ENCODE measurements at places on chromosomes 3 and 15. TPM values are rescaled to one million over a fixed set of nuclear protein-coding genes. Genes with fewer than 3 reads are reported as not detected.

DNA sequence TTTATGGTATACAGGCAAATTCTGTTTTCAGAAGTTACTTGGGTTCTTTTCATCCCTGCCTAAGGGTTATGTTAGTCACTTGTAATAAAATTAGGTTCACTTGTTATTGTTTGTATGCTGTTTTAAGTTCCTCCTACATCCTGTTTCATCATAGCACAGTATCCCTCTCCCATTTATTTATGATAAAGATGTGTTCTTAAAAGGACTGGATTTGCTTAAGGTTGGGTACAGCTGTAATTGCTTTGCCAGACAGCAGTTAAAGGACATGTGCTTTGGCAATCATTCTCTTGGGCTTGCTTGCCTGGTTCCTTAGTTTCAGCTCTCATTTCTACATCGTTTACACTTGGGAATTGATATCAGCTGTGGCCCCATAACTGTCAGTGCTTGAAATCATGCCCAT lies 11.7 kb downstream of the ATP2C1 start:
- no peak overlapping the region for H3K4me3 ChIP-seq
- no peaks in the 10 kb centered on the region for H3K4me1 ChIP-seq
- no peak overlapping the region for H3K27ac ChIP-seq

ZNF619 gene
- 1.4 TPM for total RNA-seq

GRCh38 chr3:26712211-26713026 lies 89.8 kb downstream of the LRRC3B start:
- H3K27ac ChIP-seq = no peak overlapping the region
- DNase-seq = no peak
- H3K4me1 ChIP-seq = no peaks in the 10 kb centered on the region
- H3K4me3 ChIP-seq = no peak overlapping the region
- H3K27me3 ChIP-seq = no peaks in the 10 kb centered on the region
- H3K36me3 ChIP-seq = no peaks in the 10 kb centered on the region

SNX22 gene
- 0.53 TPM for total RNA-seq

STRA6 gene
- total RNA-seq = not detected

DNA sequence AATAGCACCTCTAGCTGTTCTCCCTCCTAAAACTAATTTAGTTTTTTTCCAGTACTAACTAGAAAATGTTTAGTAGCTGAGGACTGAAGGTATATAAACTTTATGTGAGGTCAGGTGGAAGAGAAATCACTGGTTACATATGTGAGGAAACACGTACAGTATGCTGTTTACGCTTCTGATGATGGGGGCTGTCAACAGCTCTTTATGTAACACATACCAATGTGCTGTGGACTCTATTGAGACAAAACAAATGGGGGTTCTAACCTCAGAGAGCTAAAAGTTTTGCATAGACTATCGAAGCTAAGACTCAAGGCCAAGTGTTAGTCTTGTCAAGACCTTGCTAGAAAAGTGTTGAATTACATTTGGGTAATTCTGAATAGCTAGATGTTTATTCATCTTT lies 107.5 kb downstream of the SYNPR start:
- H3K27me3 ChIP-seq = no peaks in the 10 kb centered on the region
- no peak for DNase-seq
- no peaks in the 10 kb centered on the region for H3K4me1 ChIP-seq

DNA sequence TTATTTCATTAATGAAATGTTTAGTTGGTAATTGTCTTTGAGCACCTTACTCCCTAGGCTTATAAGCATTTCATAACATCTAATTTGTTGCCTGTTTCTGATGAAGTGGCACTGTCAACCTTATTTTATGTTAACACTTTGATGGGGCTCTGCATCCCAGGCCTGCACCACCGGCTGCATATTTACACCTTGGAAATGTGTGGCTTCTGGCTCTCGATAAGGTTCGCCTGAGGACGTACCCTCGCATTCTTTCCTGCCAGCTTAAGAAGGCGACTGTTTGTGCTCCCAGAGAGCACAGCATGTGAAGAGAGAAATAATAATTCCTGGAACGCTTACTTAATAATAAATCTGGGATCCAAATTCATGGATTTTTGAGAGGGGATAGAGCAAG lies 763.3 kb upstream of the CFAP20DC start:
- H3K27me3 ChIP-seq = no peaks in the 10 kb centered on the region
- H3K4me3 ChIP-seq = no peak overlapping the region
- no peaks in the 10 kb centered on the region for H3K36me3 ChIP-seq
- H3K4me1 ChIP-seq = peaks cover 16% of the 10 kb centered on the region

DNA sequence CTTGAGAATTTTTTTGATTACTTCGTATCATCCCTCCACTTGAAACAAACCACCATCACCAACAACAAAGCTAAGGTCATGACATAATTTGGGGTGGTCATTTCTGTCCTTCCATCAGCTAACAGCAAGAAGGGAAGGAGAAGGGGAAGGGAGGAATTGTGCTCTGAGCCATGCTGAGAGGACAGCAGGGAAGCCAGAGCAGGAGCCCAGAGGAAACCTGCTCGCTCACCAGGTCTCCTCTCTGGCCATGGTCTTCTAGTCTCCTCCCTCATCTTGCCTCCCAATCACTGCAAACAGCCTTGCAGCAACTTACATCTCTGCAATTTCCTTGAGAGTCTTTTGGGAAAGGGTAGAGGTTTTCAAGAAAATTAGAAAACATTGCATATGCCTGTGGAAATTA lies 196.7 kb downstream of the SSR3 start:
- H3K4me3 ChIP-seq = no peak overlapping the region
- H3K27me3 ChIP-seq = no peaks in the 10 kb centered on the region
- peaks cover 9% of the 10 kb centered on the region for H3K4me1 ChIP-seq
- no peak for DNase-seq
- H3K27ac ChIP-seq = no peak overlapping the region

RASL12 gene
- total RNA-seq = 187 TPM

DNA sequence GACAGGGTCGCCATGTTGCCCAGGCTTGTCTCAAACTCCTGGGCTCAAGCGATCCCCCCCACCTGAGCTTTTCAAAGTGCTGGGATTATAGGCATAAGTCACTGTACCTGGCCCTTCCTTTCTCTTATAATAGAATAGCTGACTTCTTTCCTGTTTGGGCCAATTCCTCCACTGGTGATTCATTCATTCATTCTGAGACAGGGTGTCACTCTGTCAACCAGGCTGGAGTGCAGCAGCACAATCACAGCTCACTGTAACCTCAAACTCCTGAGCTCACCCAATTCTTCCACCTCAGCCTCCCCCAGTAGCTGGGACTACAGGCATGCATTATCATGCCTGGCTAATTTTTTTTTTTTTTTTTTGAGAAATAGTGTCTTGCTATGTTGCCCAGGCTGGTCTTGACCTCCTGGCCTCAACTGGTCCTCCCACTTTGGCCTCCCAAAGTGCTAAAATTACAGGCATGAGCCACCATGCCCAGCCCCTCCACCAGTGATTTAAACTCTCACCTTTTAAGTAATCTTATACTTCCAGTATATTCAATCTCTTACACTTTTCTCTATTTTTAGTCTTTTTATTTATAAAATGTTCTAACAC lies 20.9 kb downstream of the GNB4 start:
- peaks cover 22% of the 10 kb centered on the region for H3K4me1 ChIP-seq
- no peak for DNase-seq
- H3K27me3 ChIP-seq = no peaks in the 10 kb centered on the region

DNA sequence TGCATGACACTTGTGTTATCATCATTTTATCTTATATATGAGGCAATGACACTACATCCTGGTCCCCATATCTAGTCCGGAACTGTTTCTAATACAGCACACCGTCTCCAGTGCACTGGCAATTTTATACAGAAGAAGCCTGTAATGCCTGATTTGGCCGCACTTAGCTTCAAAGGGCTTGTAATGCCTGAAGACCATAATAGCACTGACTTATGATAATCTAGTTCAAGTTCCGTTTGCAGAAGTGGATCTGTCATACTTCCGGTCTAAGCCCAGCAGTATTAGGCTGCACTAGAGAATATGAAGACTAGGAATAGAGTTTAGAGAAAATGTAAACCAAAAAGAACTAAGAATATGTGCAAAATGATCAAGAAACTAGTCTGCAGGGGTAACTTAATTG lies 1.3 kb downstream of the BNIP2 start:
- H3K36me3 ChIP-seq = no peaks in the 10 kb centered on the region
- peak overlapping the region; percentile 93 for H3K4me3 ChIP-seq
- H3K4me1 ChIP-seq = peaks cover 19% of the 10 kb centered on the region
- H3K27me3 ChIP-seq = no peaks in the 10 kb centered on the region
- no peak for DNase-seq
- H3K27ac ChIP-seq = peak overlapping the region; percentile 99

- H3K27ac ChIP-seq = no peak overlapping the region
- H3K4me1 ChIP-seq = no peaks in the 10 kb centered on the region
- DNase-seq = no peak
- H3K27me3 ChIP-seq = no peaks in the 10 kb centered on the region
- no peaks in the 10 kb centered on the region for H3K36me3 ChIP-seq
These were observed 44.4 kb downstream of the PCOLCE2 start for GRCh38 chr3:142844339-142844977.

TPRG1 gene
- 6.4 TPM for total RNA-seq

SLC12A6 gene
- 65.8 TPM for total RNA-seq

Measured in ascending aorta (tissue), 2 donors.